ENCODE measurements at places on chromosomes 12 and 14. TPM values are rescaled to one million over a fixed set of nuclear protein-coding genes. Genes with fewer than 3 reads are reported as not detected.

- peaks cover 44% of the 10 kb centered on the region for H3K4me1 ChIP-seq
- DNase-seq: no peak
- no peaks in the 10 kb centered on the region for H3K36me3 ChIP-seq
Measured at GRCh38 chr14:20682127-20682434, 2.3 kb upstream of the RNASE4 start.

DNA sequence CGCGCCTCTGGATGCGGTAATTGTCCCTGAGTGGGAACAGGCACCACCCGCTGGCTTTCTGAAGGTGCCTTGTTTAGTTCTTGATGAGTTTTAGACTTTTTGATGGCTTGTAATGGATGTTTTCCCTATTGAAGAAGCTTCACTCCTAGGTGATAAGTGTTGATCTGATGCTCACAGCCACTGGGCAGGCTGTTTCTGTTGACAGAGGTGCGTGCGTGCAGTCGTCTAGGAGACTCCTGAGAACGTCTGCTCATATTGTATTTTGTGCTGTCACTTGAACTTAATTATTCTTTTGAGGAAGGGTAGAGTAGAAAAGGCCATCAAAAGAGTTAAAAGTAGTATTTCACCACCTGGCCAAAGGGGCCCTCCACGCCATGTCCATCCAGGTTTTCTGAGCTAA is 70.5 kb downstream of the EP400 start:
- peaks cover 68% of the 10 kb centered on the region for H3K36me3 ChIP-seq
- H3K4me3 ChIP-seq: no peak overlapping the region
- DNase-seq: no peak
- H3K27ac ChIP-seq: no peak overlapping the region

- no peaks in the 10 kb centered on the region for H3K27me3 ChIP-seq
- no peak overlapping the region for H3K27ac ChIP-seq
- no peak for DNase-seq
- no peaks in the 10 kb centered on the region for H3K4me1 ChIP-seq
- H3K36me3 ChIP-seq: no peaks in the 10 kb centered on the region
Measured at GRCh38 chr14:42187846-42188245, 581.2 kb downstream of the LRFN5 start.

- H3K4me1 ChIP-seq: no peaks in the 10 kb centered on the region
- H3K36me3 ChIP-seq: no peaks in the 10 kb centered on the region
- DNase-seq: no peak
- H3K27ac ChIP-seq: no peak overlapping the region
Measured at GRCh38 chr14:72462056-72462455, 431.8 kb downstream of the DPF3 start.

DNA sequence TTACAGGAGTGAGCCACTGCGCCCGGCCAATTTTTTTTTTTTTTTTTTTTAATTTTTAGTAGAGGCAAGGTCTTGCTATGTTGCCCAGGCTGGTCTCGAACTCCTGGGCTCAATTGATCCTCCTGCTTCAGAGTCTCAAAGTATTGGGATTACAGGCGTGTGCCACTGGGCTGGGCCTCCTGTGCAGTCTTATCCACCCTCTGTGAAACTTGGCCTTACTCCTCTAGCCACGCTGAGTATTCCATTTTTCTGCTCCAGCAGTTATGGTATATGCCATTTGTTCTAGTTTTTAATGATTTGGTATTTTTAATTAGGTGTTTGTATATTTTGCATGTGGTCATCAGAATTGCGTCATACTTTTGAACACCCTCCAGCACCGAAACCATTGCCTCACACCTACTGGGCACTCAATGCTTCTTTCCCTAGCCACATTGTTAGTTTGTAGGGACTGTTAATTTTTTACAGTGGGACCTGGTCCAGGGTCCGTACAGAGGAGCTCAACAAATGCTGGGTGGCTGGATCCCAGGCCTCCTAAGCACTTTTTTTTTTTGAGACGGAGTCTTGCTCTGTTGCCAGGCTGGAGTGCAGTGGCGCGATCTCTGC is 11.4 kb downstream of the RIOX1 start:
- H3K4me1 ChIP-seq: no peaks in the 10 kb centered on the region
- H3K27ac ChIP-seq: no peak overlapping the region
- no peaks in the 10 kb centered on the region for H3K27me3 ChIP-seq
- no peak overlapping the region for H3K4me3 ChIP-seq
- DNase-seq: no peak
- H3K36me3 ChIP-seq: peaks cover 14% of the 10 kb centered on the region

The AKAP5 gene
- total RNA-seq: 11.1 TPM

The STRN3 gene
- total RNA-seq: 19.5 TPM

The TMEM19 gene
- total RNA-seq: 18.9 TPM

The CDK17 gene
- total RNA-seq: 232 TPM

The ACADS gene
- 18.6 TPM for total RNA-seq

The BLOC1S1 gene
- 75.8 TPM for total RNA-seq
